ENCODE measurements at places on chromosomes 16 and 17.

DNA sequence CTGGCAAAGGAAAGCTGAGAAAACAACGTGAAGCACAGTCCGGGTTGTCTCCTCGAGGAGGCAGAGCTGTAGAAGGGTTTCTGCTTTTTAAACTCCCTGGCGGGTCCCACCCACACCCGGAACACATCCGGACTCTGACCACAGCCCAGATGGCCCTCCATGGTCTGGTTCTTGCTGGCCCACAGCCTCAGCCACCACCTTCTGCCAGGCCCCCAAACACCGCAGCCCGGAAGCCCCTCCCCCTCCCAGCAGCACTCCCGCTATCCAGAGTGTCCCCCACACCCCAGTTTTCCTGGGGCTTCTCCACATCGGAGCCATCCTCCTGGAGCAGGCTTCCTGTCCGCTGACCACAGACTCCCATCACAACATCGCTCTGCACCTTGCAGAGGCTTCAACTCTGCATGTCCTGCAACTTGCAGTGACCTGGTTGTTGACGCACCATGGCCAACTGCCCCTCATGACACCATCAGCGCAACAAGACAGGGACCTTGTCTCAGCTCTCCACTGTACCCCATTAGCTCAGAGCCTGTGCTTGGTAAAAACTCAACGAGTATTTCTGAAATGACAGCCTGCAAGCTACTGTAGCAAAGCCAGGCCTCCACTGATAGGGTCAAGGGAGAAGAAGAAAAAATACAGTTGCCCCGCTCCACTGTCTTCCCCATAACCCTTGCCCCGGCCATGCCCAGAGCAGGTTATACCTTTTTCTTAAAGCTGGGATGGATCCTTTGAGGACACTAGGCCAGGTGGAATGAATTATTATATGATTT, 129.8 kb downstream of the C16orf78 start:
- DNase-seq, result no peak

DNA sequence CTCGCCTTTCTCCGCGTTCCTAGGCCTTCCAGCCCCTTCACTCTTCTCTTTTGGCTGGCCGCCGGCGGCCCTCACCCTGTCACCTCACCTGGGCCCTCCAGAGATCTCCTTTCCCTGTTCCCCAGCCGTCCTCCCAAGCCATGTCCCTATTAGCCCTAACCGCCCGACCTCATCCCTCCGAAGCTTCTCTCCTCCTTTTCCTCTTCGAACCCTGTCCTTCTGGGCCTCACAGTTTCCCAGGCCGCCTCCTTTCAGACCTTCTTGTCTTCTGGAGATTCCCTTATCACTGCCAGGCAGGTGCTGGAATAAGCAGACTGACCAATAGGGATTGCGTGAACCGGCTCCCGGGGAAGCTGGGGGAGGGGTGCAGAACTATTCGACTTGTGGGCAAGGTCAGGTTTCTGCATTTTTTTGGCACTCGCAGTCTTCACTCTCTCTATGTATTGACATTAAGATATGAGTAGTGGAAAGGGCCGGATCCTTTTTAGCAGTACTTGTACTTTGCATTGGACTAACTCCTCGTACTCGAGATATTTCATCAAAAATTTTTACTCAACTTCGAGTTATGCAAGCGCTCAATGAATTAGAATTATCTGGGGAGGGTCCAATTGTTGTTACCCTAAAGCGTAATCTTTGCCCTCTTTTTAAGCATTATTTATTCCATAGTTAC, 690 bp downstream of the RHOT1 start:
- DNase-seq, result no peak

DNA sequence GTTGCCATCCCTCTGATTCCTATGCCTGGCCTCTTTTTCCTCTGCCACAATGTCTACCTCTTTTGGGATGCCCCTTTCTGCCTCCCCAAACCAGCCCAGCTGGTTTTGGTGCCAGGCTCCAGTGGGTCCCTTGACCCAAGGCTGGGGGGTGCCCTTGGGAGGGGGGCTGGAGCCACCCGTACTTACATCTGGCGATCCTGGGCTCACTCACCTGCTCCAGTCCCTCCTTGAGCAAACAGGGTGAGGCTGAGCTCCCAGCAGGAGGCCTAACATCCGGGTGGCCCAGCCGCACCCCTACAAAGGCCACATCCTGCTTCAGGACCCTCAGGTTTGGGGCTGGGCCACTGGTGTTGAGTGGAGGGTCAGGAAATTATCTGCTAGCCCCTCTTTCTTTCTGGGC, 1.2 kb downstream of the ERN2 start:
- no peak for DNase-seq

DNA sequence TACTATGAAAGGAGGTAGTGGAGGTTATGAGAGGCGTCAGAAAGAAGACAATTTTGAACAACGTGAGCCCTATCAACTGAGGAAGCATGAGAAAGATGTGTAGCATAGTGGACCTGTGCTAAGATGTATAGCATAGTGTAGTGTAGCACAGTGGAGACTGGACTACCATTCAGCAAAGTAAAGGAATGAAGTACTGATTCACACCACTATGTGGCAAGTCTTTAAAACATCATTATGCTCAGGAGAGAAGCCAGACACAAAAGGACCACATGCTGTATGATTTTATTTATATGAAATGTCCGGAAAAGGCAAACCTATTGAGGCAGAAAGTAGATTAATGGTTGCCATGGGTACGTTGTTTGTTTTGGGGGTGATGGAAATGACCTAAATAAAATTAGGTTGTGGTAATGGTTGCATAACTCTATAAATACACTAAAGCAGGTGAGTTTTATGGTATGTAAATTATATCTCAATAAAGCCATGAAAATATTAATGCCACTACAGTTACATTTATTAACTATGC, 20.4 kb upstream of the XYLT1 start:
- no peak for DNase-seq

- no peak for DNase-seq
Measured at GRCh38 chr17:82237746-82238471, 9.1 kb downstream of the SLC16A3 start.

- no peak for DNase-seq
Measured at GRCh38 chr17:43648916-43649315, 12.8 kb downstream of the MEOX1 start.

DNA sequence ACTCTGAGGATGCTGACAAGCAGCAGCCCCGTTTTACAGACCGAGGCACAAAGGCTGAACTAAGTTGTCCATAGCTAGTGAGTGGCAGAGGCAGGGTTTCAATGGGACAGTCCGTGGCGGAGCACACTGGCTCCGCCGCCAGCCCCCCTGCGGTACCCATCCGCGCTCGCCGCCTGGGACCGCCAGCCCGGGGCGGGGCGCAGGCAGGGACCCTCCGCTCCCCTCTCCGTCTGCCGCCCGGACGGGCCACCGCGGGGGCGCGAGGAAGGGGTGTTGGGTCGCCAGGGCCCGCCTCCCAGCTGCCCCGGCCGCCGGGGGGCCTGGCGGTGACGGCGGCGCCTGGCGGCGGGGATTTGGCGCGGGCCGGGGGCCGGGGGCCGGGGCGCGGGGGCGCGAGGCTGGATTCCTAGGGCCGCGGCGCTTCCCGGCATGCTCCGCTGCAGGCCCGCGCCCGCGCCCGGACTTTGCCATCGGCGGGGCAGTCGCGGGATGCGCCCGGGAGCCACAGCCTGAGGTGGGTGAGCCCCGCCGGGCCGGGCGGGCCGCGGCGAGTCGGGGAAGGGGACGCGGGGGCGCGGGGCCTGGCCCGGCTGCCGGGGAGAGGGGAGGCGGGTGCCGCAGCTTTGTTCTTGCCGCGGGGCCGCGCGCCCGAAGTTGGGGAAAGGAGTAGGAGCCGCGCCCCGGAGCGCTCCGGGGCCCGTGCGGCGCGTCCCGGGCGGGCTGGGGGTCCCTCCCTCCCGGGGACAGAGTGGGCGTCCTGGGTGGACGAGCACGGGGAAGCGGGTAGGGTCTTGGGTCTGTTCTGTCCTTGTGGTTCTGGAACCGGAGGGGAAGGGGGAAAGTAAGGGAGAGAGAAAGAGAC, at the start of gene TMEM98:
TMEM98 (plus strand) TSS at position 430 of the 862 bp plus-strand sequence. CDS start 3,376 bp downstream, outside the sequence.
- DNase-seq, result no peak

DNA sequence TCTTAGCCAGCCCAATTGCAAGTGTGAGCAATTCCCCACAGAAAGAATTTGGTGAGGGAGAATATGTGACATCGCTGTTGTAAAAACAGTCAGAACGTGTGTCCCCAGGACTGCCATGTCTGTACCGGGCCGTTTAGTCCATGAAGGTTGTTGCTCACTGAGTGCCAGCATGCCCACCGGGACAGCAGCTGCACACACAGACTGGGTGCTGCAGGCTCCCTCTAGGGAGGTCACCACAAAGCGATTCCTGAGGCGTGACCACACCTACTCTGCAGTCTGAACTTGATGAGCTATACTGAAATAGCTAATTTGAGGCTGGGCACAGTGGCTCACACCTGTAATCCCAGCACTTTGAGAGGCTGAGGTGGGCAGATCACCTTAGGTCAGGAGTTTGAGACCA, 44.1 kb upstream of the ADORA2B start:
- no peak for DNase-seq

GRCh38 chr16:3023415-3023668, 400 bp downstream of the HCFC1R1 start:
- DNase-seq, result no peak

GRCh38 chr17:58184308-58184985, 8.1 kb upstream of the EPX start:
- no peak for DNase-seq

- DNase-seq, result no peak
Measured at GRCh38 chr16:88368994-88369393, 13.8 kb upstream of the ZNF469 start.

GRCh38 chr17:21417921-21418320, 41.8 kb downstream of the KCNJ12 start:
- DNase-seq, result no peak

DNA sequence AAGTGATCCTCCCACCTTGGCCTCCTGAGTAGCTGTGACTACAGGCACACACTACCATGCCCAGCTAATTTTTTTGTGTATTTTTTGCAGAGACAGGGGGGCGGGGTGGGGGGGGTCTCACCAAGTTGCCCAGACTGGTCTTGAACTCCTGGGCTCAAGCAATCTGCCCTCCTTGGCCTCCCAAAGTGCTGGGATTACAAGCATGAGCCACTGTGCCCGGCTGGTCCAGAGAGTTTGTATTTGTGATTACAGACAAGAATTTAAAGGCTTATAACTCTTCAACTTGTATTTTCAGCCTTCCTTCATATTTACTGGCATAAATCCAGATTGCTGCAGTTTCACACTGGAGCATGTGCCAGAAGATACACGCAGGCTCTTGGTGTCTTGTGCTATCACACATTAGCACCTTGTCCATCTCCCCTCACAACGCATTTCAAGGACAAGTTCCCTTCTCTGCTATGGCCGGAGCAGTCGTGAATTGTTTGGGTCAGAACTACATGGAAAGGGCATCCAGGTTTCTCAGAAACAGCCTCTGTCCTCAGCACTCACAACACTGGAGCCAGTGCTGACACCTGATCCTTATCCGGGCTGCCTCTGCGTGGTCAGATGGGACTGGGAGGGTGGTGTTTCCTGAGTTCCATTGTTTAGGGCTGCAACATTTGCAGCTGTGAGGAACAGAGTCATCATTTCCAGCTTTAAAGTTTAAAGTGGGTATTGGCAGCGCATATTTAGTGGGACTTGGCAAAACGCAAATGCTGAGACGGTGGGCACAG, 28.1 kb downstream of the WSCD1 start:
- no peak for DNase-seq

DNA sequence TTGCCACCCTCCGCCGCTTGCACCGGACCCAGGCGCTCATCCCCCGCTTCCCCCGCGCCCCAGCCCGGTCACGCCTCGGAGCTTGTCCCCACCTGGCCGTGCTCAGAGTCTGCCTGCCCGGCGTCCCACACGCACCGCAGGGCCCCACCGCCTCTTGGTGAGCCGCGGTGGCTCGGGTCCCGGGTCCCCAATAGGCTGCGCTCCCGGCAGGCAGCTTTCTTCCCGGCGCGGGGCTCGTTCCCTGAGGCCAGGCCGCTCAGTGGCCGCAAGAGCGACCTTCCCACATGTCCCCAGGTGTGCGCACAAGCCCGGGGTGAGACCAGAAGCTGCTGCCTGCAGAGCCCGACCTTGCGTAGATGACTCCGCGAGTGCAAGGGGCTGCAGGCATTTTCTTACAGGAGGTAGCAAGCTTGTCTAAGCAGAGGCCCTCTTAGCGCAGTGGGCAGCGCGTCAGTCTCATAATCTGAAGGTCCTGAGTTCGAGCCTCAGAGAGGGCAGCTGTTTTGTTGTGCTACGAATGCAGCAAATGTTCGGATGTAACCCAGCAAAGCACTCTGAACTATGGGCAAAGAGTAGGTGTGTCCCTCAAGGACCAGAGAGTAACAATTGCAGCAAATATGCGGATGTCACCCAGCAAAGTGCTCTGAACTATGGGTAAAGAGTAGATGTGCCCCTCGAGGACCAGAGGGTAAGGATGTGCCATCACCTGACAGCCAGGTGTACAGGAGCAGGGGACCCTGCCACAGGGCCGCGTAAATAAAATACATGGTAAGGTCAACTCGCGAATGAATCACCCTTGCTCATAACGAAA, 15.6 kb downstream of the TLE7 start:
- no peak for DNase-seq

DNA sequence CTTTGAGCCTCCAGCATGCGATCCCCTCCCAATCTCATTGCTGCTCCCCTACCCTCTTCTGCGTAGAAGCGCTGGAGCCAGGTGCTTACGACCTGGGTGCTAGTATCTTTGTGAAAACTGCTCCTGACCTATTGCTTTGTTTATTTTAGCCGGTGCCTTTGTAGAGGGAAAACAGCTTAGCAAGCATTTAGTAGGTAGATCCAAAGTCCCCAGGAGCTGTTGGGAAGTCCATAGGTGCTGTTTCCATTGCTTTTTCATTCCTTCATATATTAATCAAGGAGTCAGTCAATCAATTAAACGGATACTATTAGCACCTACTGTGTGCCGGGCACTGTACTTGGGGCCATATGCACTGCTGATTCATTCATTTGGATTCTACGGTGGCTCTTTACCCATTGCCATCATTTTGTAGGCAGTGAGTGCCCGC, 497.6 kb downstream of the WWOX start:
- no peak for DNase-seq

DNA sequence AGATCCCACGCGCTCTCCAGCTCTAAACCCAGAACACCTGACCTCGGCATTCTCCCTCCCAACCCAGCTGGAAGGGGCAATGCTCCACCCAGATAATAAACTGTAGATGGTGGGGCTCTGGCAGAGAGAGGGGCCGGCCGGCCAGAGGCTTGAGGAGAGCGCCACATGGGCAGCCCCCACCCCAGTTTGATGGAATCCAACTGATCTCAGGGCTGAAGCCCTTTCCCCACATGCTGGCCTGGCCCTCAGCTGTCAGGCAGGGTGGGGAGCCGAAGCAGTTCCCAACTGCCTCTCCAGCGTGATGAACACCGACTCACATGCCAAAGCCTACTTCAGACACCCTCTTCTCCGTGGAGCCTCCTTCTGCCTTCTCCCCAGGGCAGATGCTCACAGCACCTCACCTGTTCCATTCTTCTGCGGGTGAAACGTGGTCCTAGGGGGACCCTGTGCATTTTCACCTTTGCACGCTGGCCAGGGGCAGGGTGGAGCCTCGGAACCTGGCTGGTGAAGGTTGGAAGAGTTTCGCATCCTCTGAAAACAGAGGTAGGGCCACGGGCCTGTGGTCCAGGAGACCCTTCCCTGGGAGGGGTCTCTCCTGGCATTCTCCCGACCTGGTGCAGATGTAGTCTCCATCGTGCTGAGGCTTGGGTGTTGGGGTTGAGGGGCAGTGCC, 65.7 kb upstream of the ZNF469 start:
- DNase-seq, result no peak

GRCh38 chr17:3603119-3603869, 5.9 kb downstream of the TRPV1 start:
- no peak for DNase-seq

- DNase-seq, result no peak
Measured at GRCh38 chr17:69525920-69526841, 111.7 kb downstream of the MAP2K6 start.

- no peak for DNase-seq
Measured at GRCh38 chr17:18950346-18950745, 1.6 kb upstream of the SLC5A10 start.

- no peak for DNase-seq
Measured at GRCh38 chr17:36931096-36931696, 6.1 kb upstream of the LHX1 start.

Measured in activated naive CD4-positive, alpha-beta T cell (primary cell).